ENCODE measurements at places on chromosomes 1 and 21. TPM values are rescaled to one million over a fixed set of nuclear protein-coding genes. Genes with fewer than 3 reads are reported as not detected.

The OR2L5 gene
- not detected for total RNA-seq

The OR10J1 gene
- not detected for total RNA-seq

The CTSS gene
- 173 TPM for total RNA-seq

The TSPEAR gene
- total RNA-seq: not detected

The TBX19 gene
- 0.87 TPM for total RNA-seq

The AZIN2 gene
- 2.1 TPM for total RNA-seq

- no peak for DNase-seq
Measured at GRCh38 chr1:8646189-8646588, 171.3 kb downstream of the RERE start.

- no peak for DNase-seq
Measured at GRCh38 chr1:84869720-84870119, 23.3 kb downstream of the LPAR3 start.

DNA sequence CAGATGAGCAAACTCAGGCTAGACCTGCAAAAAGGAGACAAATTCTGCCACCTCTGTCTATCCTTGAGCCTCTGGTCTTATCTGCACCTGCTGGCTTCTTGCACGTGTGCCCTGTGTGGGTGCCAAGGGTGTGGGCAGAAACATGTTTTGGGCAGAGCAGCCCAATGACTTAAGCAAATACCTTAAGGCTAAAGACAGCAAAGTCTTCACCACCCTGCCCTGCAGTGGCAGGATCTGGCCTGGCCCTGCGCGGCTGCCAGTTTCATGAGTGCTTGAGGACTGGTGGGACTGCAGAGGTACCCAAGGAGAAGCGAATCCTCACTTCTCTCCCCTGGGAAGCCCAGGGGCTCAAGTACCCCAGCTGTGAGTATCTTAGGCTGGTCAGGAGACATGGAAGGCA, 3.8 kb upstream of the SLC26A9 start:
- DNase-seq: no peak

- no peak for DNase-seq
Measured at GRCh38 chr1:156232201-156232894, 9.6 kb upstream of the BGLAP start.

DNA sequence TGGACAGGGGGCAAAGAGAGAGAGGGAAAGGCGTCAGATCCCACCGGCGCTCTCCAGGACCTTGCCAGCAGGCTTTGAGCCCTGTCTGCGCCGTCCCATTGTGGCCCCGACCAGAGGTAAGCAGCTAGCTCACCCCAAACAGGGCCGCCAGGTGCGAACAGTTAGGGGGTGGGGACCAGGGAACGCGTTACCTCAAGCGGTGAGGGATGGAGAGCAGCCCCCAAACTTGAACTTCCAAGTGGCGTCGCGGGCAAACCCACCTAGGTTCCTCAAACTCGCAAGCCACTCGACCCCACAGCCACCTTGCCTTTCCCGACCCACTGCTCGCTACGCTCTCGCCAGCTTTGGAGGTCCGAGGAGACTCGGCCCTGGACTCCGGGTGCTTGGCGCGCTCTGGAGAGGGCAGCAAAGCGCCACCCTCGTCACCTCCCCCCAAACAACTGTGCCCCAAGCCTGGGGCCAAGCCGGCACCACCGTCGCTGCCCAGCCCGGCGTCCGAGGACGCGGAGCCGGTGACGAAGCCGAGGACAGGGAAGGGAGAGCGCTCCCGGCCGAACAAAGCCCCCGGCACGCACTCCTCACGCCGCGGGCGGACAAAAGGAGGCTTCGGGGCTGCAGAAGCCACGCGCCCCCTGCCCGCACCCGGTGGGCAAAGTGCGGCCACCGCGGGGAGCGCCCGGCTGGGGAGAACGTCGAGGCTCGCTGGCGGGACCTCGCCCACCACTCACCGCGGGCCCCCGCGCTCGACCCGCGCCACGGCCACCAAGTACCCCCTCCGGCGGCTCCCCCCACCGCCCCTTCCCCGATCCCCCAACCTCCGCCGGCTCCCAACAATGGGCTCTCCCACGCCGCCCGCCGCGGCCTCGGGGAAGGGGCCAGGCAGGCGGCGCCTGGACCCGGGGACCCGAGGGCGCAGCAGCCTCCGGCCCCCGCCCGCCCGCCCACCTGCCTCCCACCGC, 976 bp downstream of the SSBP3 start:
- DNase-seq: no peak

DNA sequence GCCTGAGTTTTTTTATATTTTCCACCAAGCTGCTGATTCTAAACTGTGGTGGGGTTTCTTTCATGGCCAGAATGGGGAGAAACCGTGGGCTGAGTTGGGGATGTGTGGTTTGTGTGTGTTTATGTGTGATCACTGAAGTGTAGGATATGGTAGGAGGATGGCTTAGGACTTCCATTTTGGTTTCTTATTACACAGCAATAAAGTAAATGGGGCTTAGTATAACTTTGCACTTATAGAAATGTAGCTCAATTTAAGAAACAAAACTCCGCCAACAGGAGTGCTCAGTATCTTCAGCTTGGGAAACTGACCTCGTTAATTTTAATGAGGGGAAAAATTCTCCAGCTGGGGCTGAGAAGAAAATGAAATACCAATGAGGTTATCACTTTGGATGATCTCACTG, 77.8 kb downstream of the PBX1 start:
- no peak for DNase-seq

GRCh38 chr1:68213843-68214242, 18.5 kb downstream of the WLS start:
- DNase-seq: no peak

DNA sequence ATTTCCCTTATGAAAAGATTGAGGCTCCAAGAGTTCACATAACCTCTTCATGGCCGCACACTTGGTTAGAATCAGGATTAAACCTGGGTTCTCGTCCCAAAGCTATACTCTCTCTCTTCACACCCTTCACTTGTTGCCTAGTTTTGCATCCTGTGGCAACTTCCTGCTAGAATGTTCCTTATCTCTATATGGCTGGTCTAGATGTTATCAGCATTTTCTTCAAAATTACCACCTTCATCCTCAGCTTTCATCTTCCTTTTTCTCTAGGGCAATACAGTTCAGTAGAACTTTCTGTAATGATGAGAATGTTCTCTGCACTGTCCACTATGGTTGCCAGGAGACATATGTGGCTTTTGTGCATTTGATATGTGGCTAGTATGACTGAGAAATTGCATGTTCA, 31.1 kb upstream of the BCAR3 start:
- DNase-seq: no peak

GRCh38 chr1:1437033-1437903, 1.8 kb downstream of the VWA1 start:
- no peak for DNase-seq

GRCh38 chr1:77121503-77121902, 97.7 kb downstream of the PIGK start:
- DNase-seq: no peak

DNA sequence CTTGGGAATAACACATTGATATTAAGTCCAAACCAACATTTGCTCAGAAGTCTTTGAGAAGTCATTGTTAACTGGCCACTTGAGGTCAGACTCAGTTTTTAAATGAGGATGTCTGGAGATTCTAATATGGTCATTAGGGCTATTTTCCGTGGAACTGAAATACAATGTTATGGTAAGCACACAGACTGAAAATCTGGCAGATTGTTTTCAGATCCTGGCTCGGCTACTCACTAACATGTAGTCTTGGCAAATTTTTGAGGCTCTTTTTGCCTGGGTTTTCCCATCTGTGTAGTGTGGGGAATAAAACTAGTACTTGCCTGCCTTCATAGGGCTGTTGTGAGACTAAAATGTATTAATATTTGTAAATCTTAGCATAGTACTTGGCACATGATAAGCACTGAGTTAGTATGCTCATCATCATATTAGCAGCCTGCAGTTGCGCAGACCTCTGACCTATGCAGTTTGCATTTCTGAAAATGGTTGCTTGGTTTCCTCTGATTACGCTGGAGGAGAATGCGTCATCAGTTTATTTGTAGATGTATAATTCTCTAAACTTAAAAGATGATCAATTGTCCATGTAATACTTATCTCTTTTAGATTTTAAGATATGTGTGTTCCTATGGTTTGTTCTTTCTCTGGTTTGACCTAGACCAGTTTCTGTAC, 100.8 kb downstream of the C1orf21 start:
- no peak for DNase-seq

DNA sequence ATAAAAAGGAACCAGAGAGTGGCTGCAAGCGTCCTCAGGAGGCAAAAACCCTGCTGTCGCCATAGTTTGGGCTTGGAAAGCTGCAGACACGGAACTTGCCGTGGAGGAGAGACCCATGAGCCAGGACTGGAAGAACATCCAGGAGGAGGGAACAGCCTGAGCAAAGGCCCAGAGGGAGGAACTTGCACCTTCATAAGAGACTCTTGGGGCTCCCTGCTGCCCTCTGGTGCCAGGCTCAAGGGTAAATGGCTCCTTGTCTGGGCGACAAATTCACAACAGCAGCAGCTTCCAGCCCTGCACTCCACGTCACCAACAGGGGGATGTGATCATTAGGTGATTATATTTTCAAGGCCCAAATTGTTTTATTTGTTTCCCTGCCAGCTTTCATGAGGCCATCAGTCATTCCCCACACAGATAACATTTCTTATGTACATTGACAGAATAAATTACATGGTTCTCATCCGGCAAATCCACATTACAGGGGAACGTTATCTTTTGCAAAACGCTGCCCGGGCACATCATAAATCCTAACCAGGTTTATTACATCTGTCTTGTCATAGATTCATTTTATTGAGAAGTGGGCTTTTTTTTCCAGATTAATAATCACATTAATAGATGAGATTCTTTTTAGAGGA, 143.0 kb upstream of the GRIK3 start:
- no peak for DNase-seq
